Hindlimb muscle (tissue), 1 donor: ENCODE measurements at places on chromosomes 2 and 18.

GRCh38 chr2:48235076-48235475 is 294.9 kb upstream of the STON1 start:
- DNase-seq = no peak

DNA sequence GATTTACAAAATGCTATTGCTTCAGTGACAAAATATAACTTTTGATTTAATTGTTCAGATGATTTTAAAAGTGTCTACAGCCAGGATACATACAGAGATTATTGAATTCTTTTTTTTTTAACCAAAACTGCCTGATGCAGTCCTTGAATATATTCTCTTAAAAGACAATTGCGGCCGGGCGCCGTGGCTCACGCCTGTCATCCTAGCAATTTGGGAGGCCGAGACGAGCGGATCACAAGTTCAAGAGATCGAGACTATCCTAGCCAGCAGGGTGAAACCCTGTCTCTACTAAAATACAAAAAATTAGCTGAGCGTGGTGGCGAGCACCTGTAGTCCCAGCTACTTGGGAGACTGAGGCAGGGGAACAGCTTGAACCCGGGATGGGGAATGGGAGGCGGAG is 497.0 kb upstream of the FSIP2 start:
- DNase-seq = no peak

DNA sequence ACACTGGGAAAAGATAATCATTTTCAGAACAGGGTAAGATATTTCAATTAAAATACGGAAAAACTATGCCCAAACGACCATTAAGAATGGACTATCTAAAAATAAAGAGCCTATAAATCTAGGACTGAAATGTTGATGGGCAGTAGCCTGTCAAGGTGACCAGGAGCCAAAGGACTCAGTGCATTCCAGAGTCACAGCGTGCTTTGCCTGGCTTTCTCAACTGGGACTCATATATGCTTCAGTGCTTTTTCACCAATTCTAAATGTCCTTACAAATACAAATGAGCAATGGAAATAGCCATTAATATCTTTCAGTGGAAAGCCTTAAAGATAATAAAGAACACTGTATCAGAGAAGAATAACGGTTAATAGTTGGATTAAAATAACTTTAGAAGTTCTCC is 35.4 kb downstream of the PREPL start:
- no peak for DNase-seq

DNA sequence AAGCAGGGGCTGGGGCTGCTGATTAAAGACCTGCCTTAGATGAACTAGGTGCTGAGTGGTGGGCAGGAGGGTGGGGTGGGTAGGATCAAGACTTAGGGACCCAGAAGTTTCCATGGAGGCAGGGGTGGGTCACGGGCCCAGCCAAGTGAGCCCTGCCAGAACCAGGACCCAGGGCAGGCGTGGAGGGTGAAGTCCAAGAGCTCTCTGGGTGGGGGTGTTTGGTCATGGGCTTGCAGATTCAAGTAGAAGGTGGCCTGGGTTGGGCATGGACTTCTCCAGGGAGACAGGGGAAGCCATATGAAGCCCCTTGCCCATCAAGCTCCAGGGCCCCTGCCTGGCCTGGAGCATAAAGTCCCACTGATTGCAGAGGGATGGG is 168.8 kb downstream of the SMAD7 start:
- no peak for DNase-seq

GRCh38 chr2:3741867-3742602 is 38.7 kb downstream of the DCDC2C start:
- DNase-seq = no peak
